ENCODE measurements at places on chromosomes 6 and 20.

- DNase-seq = no peak
These were observed 7.6 kb downstream of the GLP1R start for GRCh38 chr6:39056191-39056590.

- DNase-seq = no peak
These were observed 919.6 kb upstream of the MAP3K7 start for GRCh38 chr6:91506509-91506908.

DNA sequence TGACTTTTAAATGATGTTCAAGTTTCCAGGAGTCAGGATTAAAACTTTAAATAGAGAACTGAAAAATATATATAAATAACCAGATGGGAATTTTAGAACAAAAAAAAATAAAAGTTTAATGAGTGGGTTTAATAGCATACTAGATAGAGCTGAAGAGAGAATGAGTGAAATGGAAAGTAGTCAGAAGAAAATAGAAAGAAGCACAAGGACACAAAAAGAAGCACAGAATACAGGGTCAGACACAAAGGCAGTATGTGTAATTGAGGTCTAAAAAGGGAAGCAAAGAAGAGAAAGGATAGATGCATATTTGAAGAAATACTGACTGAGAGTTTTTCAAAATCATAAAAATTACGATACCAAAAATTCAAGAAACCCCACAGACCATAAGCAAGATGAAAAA, 159.8 kb upstream of the FERMT1 start:
- DNase-seq = no peak

GRCh38 chr6:30682143-30683117, 4.0 kb downstream of the PPP1R18 start:
- peak; percentile 54 for DNase-seq

- no peak for DNase-seq
These were observed 7.6 kb upstream of the ADGRF4 start for GRCh38 chr6:47690791-47691190.

- peak; percentile 81 for DNase-seq
These were observed 309 bp upstream of the AIG1 start for GRCh38 chr6:143060354-143060805.

GRCh38 chr6:93105017-93105416, 314.3 kb downstream of the EPHA7 start:
- peak; percentile 94 for DNase-seq

GRCh38 chr6:103720393-103720792, 1139.3 kb downstream of the HACE1 start:
- no peak for DNase-seq

DNA sequence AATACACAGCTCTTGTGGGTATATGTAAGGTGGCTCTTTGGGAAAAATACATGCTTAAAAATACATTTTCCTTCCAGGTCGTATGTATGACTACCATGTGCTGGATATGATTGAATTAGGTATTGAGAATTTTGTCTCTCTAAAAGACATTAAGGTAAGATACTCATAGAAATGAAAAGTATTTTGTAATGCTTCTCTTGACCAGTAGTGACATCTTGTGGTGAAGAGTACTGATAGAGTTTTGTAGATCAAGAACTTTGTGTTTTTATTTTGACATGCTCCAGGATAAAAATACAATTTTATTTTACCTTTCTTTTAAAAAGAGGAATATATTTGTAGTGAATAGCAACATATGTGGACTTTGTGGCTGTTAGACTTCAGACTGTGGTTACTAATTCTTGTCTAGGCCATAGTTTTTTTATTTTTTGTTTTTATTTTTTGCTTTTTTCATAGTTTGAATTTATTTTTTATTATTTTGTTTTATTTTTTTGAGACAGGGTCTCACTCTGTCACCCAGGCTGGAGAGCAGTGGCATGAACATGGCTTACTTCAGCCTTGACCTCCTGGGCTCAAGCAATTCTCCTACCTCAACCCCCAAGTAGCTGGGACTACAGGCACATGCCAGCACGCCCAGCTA, 17.9 kb downstream of the RPF2 start:
- DNase-seq = no peak

- DNase-seq = no peak
These were observed 28.9 kb downstream of the KIAA1755 start for GRCh38 chr20:38231531-38232121.

- DNase-seq = peak; percentile 26
These were observed 665 bp downstream of the RRAGD start for GRCh38 chr6:89411145-89412070.

GRCh38 chr6:18235524-18235923, 28.8 kb downstream of the DEK start:
- DNase-seq = no peak

DNA sequence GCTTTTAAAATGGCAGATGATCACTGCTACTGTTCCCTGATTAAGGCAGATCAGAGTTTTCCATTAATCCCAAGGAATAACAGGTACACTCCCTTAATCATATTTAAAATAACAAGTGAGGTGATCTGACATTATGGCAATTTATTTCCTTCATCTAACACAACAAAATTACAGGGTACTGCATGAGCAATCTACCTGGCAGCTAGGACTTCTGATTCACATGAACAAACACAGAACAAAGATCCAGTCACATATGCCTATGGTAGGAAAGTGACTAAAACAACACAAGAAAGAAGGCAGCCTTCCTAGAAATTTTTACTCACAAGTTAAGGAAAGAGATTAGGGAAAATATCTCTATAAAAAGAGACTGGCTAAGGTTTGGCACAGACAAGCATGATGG, 33.2 kb downstream of the MAP7 start:
- DNase-seq = no peak

- peak; percentile 74 for DNase-seq
These were observed 45.9 kb downstream of the ZNF217 start for GRCh38 chr20:53547664-53548239.

DNA sequence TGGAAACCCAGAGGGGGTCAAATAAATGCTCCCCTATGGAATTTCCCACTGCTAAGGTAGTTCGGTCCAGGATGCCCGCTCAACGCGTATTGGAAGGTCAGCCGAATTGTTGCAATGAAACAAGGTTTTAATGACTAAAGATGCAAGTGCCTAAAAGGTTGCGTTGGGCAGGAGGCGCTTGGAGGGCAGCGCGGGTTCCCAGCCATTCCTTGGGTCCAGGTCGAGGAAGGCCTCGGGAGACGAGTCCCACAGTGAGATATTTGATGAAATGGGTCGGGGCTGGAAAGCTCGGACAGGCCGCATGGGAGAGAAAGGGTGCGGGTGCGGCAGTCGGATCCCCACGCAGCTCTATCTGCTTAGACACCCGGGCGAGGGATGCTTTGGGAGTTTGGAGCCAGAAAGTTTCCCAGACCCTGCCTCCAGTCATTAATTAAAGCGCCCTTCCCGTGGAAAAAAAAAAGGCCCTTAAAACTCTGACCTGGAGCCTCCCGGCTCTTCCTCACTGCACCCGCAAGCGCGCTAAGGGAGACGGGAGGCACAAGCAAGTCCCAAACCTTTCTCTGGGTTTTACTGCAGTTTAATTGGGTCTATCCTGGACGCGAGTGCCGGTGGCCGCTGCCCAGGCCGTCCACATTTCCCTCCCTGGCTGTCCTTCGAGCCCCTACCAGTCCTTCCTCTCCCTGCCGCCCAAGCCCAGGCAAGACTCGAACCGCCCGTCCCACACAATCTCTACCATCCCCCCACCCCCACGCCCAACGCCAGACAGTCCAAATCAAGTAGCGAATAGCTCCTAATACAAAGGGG, 24.2 kb downstream of the TFAP2A start:
- DNase-seq = no peak

GRCh38 chr6:14354919-14355572, 237.5 kb downstream of the CD83 start:
- no peak for DNase-seq

GRCh38 chr20:50708845-50709635, 17.7 kb upstream of the RIPOR3 start:
- DNase-seq = no peak

DNA sequence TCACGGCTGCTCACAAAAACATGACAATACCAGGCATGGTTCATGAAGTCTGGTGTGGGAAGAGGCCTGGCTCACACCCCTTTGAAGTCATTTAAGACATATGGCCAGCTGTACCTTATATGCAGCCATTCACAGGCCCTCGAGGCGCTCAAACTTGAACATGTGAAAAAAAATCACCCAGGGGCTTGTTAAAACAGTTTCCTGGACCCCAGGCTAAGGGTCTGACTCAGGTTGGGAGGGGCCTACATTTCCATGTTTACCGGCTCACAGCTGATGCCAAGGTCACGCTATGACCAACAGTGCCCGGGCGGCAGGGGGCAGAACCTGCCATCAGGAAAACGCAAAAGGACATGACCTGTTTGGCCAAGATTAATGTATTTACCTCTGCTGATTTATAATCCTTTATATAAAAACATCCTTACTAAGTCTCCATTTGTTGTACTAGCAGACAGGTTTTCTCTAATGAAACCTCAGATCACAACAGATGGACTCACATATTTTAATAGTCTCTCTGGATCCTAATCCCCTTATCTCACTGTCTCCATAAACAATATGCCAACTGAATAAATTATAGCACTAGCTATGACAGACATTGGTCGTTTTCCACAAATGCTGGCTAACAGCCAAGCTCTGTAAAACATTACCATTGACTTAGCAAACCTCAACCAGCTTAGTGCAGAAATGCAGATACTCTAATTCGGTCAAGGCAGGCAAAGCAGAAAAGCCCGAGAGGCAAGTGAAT, 19.9 kb downstream of the EZR start:
- DNase-seq = peak; percentile 61

- no peak for DNase-seq
These were observed 55.7 kb downstream of the FAM184A start for GRCh38 chr6:119022796-119023195.

GRCh38 chr6:30327232-30327746, 562 bp downstream of the TRIM39 start:
- no peak for DNase-seq

DNA sequence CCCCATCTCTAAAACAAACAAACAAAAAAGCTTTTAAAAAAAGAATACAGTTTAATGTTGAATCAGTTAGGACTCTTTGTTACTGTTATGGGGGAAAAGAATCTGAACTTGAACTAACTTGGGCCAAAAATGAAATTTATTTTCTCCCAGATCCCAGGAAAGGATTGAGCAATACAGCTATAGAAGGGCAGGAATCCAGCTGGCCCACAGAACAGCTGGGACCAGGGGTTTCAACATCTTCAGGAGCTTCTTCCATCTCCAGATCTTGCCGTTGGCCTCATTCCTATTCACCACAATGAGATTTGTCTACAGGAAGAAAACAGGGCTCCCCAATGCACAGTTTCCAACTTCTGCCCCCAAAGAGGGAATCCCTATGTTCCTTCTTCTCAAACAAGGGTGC, 43.2 kb upstream of the AKAP12 start:
- no peak for DNase-seq

DNA sequence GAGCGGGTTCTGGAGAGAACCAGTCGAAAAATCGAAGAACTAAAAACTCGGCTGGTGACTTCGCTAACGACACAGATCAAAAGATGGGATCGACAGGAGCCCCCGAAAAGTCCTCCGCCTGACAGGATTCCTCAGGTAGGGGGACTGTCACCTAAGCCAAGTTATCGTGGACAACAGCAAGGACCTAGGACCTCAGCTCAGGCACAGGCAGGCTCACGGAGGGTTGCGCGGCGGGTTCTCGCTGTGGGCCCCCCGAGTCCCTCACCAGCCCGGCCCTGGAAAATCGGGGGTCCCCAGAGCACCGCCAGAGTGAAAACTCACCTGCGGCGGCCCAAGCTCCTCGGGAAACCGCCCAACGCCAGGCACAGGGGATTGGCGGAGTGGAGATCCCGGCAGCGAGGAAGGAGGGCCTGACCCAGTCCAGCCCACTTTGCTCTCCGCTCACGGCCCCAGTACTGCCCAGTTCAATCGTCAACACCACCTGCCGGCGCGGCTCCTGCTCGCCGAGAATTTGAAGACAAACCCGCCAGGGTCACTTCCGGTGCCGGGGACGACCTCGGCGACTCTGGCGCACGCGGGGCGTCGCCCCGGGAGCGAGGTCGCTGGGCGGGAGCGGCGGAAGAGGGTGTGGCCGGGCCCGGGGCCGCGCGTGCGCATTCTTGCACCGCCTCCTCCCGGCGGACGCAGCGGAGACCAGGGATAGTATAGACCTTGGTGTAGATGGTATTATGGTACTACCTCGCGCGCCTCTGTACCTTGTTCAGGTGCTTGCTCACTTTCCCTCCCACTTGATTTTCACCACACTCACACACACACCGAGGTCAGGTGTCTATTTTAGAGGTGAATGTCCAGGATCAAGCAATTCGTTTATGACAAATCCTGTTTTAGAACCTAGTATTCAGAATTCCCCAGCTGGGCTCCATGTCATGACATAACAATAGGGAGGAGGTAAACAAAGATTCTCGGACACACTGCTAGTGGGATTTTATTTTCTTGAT, at the start of gene KATNA1:
Gene KATNA1 (minus strand): TSS at position 567 of the 998 bp plus-strand sequence. CDS start 10,167 bp downstream, outside the sequence.
- peak; percentile 95 for DNase-seq

GRCh38 chr20:61769286-61769832, 296.3 kb downstream of the TAF4 start:
- DNase-seq = no peak

- no peak for DNase-seq
These were observed 516.2 kb downstream of the BCKDHB start for GRCh38 chr6:80622641-80623040.

GRCh38 chr6:75495011-75495410, 1.4 kb upstream of the FILIP1 start:
- DNase-seq = no peak

DNA sequence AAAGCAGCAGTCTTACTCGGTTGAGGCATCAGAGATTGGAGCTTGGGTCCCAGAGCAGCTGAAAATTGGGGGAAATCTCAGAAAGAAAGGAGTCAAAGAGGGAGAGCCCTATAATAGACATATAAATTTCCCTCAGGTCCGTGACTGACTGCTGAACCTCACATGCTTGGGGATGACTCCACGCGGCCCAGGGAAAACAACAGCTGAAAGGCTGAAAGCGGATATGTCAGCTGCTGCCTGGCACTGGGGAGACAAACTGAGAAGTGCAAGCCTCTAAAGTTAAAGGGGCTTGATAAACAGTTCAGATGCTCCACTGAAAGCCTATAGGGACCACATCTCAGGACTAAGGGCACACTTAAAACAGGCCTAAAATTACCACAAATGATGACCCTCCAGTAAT, 255.9 kb upstream of the RIN2 start:
- no peak for DNase-seq

GRCh38 chr6:170137911-170138910, 152.7 kb downstream of the DLL1 start:
- peak; percentile 3 for DNase-seq

GRCh38 chr6:72371473-72371872, 250.4 kb upstream of the KCNQ5 start:
- DNase-seq = no peak

GRCh38 chr6:116352515-116353471, 18.0 kb upstream of the DSE start:
- no peak for DNase-seq

GRCh38 chr6:155943635-155944034, 488.0 kb upstream of the NOX3 start:
- DNase-seq = no peak

GRCh38 chr20:35369804-35370203, 42.0 kb downstream of the UQCC1 start:
- DNase-seq = no peak

- no peak for DNase-seq
These were observed 164.6 kb downstream of the MTFR2 start for GRCh38 chr6:136085370-136086115.

Measured in HAP-1 (cell line).